ENCODE measurements at places on chromosomes 7 and 10. TPM values are rescaled to one million over a fixed set of nuclear protein-coding genes. Genes with fewer than 3 reads are reported as not detected.

GRCh38 chr7:133649593-133649992 lies 396.7 kb downstream of the EXOC4 start:
- DNase-seq = no peak

DNA sequence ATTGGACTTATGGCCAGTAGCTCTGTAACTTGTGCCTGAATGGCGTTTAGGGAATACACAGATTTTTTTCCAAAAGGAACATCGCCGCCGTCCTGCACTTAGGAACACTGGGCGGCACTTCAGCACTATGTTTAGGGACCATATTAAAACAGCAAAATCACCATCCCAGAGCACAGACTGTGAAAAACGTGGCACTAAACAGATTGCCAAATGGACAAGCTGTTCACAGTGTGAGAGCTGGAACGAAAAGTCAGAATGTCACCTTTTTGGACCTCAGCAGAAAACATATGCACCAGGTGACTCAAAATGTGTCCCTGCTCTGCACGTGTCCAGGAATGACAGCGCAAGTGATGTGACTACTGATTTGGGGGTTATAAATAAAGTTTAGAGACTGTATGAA lies 87.9 kb downstream of the ODAD2 start:
- DNase-seq = no peak

DNA sequence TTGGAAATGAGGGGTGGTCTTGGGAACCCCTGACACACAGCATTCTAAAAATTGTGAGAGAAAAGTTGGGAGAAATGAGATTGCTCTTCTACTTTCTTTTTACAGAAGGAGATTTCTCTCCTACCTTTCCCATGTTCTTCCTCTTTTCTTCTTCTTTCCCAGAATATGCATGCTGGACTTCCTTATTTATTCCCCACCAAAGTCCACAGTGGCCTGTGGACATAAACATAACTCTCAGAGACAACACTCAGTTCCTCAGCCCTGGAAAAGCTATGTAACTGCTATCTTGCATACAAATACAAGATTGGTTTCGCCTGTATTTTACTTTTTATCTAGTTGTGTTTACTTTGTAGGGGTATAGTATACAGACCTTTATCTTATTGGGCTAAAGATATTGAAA lies 54.6 kb upstream of the C1GALT1 start:
- no peak for DNase-seq

GRCh38 chr7:28551331-28551730 lies 139.0 kb downstream of the CREB5 start:
- DNase-seq = no peak

- DNase-seq = no peak
These were observed 244.5 kb upstream of the ANKRD30A start for GRCh38 chr10:36880898-36881297.

DNA sequence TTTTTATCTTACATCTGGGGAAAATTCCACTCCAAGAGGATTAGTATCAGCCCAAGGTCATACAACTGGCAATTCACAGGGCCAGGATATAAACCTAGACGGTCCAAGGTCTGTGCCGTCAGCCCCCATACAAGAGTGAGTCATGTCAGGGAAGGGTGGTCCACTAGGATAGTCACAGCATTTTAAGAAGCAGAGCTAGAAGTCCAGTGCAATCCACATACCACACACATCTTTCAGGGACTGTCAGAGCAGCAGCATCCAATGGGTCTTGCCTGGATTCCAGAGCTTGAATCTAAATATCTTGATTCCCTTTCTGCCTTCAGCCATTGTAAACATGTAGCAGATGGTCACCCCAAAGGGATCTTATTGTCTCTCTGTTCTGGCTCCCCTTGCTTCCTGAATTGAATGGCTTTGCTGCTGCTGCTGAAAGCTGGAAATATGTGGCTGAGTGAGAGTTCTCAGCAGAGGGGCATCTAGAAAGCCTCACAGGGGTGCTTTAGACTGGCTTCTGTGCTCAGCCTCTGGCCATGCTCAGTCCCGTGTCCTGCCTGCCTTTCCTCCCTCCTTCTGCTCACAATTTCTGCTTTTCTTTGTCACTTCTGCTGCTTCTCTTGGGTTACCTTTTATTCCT lies 9.9 kb upstream of the OR6V1 start:
- no peak for DNase-seq

DNA sequence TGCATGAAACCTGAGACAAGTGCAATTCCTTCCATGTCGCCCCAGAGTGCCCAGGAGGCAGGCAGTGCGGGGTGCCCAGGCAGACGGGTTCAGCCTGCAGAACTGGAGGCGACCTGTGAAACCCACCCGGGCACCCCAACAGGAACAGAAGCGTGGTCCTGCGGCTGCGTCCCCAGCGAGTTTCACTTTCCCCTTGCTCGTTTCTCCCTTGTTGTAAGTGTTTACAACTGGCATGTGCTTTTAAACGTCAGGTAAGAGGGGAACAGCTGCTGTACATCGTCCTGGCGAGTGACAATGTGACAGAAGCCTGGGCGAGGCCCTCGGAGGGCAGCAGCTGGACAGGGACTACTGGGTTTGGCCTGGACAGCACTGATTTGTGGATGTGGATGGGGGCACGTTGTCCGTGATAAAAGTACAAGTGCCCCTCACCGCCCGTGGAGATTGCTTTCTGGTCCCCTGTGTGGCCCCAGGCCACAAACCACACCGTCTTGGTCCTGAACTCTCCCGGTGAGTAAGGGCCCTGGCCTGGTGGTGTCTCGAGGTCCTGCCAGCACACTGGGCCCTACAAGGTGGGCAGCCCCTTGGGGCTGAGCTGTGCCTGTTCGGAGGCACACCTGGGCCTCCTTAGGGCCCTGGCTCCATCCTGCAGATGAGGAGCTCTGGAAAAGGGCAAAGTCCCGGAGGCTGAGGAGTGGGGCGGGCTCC lies 4.0 kb downstream of the VENTX start:
- DNase-seq = no peak

DNA sequence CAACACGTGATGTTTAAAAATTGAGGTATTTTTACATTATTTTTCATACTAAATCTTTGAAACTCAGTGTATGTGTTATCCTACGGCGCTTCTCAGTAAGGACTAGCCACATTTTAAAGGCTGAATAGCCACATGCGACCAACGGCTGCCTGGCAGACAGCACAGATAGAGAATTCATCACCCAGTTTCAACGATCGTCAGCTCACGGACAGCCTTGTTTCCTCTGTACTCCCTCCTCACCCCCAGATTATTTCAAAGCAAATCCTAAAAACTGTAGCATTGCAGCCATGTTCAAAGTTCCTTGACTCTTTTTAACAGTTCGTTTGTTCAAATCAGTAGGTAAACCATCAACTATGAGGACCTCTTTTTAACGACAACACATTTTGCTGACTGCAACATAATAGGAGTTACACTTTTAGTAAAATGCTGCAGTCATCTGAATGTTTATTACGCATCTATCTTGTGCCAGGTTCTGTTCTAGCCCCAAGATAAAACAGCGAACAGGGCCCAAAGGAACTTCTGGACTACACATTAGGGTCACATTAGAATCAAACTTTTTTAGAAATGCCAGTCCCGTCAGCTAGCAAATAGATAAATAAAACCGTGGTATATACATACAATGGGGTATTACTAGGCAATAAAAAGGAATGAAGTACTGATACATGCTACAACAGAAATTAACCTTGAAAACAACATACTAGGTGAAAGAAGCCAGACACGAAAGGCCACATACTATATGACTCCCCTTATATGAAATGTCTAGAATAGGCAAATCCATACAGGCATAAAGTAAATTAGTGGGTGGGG lies 5.7 kb downstream of the OSBPL3 start:
- no peak for DNase-seq

DNA sequence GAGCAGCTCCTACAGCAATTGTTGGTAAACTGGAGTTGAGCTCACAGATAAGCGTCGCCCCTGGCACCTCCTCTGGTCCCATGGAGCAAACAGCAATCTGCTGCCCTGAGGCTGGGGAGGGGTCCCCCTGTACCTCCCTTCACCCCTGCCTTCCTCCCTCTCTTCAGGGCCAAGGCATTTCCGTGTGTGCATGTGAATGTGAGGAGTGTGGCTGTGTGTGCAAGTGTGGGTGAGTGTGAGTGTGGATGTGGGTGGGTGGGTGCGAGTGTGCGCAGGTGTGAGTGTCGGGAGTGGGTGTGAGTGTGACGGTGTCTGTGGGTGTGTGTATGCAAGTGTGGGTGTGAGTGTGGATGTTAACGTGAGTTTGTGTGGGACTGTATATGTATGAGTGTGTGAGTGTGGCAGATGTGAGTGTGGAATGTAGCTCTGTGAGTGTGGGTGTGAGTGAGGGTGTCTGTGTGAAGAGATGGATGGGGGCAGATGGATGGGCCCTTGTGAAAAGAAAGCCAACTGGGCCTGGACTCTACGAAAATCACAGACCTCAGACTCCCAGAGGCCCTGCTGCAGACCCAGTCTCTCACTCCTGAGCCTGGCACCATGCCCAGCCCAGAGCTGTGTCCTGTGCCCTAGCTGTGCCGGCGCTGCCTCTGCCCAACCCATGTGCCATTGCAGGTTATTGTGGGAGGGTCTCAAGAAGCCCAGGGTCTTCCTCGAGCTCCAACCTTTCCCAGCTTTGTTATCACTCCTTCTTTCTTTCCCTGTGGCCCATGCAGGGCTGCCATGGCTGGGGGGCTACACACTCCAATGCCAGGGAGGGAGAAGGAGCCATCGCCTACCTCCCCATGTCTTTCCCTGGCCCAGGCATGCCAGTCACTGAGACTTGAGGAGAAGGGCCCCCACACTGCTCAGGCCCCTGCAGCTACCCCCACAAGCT lies 73.9 kb downstream of the GRID1 start:
- no peak for DNase-seq

GRCh38 chr7:27972276-27972675 lies 208.3 kb downstream of the JAZF1 start:
- DNase-seq = peak; percentile 11

- no peak for DNase-seq
These were observed 52.3 kb upstream of the PTPN12 start for GRCh38 chr7:77484785-77485184.

DNA sequence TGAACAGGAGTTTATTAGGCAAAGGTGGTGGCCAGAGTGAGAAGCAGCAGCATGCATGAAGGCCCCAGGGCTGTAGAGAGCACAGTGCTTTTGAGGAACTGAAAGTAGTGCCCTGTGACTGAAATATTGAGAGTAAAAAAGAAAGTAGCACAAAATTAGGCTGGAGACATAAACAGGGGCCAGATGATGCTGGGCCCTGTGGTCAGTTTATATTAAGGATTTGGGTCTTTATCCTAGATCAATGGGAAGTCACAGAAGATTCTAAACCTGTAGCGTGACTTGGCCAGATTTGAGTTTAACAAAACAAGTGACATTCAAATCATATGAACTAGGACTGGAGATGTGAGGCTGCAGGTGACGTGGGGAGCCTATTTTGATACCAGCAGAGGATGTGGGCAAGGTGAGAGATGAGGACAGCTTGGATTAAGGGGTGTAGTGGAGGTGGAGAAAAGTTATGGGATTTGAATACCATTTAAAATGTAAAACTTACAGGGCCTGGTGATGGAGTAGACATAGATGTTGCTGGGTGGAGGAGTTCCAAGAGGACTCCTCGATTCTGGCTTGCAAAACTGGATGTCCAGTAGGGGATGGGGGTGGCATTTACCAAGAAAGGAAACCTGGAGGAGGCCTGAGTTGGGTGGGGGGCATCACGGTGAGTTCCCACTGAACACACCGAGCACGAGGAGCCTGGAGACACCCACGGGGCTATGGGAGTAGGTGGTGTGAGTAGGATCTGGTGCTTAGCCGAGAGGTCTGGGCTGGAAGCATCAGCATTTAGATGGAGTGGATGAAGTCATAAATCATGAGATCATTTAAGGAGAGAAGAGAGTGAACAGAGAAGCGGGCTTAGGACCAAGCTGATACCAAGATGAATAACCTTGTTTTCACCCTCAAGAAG lies 52.8 kb downstream of the HHEX start:
- DNase-seq = no peak

GRCh38 chr10:70295321-70295720 lies 11.5 kb upstream of the NPFFR1 start:
- DNase-seq = no peak

- DNase-seq = no peak
These were observed 9.4 kb downstream of the PDAP1 start for GRCh38 chr7:99398891-99399445.

- no peak for DNase-seq
These were observed 97.3 kb upstream of the SP4 start for GRCh38 chr7:21330462-21331178.

- no peak for DNase-seq
These were observed 25.7 kb upstream of the GRB10 start for GRCh38 chr7:50808282-50808888.

DNA sequence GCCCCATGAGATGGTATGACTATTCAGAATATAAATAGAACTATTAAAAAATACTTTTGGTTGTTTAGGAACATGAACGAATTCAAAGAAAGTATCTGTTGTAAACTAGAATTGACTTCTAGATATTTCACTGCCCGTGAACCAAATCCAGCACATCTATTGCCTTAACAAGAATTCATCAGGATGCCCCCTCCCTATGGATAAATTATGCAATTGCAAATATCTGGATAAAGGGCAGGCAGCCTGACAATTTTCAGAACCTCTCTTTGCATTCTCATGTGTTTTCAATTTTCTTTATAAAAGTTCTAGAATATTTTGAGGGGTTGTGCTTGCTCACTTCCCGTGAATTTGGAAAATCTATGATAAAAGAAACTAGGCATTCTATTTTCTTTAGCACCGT lies 822.1 kb upstream of the SORCS1 start:
- no peak for DNase-seq

GRCh38 chr7:84744385-84744784 lies 442.5 kb downstream of the SEMA3D start:
- DNase-seq = no peak

DNA sequence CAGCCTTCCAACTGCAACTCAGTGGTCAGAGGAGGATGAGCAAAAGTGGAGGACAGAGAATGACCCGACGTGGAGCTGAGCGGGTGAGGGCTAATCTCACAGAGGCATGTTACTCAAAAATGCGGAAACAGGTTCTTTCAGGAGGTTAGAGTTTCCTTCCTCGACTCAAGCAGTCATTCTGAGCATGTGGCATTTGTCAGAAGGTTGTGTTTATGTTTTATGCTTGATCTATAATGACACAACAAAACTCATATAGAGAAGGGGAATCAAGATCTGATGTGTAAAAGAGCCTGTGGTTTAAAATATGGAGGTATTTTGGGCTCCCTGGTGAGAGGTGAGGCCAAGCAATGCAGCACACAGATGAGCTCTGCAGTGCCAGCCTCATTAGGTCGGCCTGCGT lies 311.4 kb downstream of the ADARB2 start:
- no peak for DNase-seq

The FAM241B gene
- 10.2 TPM for total RNA-seq

The WNT16 gene
- not detected for total RNA-seq

The ANKRD7 gene
- total RNA-seq = not detected

The NEBL gene
- 0.22 TPM for total RNA-seq

All from activated T-helper 1 cell treated with anti-CD3 and anti-CD28 coated beads, Interleukin-12 subunit alpha, Interleukin-12 subunit beta, Interleukin-2, Interleukin-4 antibody, amounts not matched to agents 30 ng/mL and 10 ng/mL and 1 ng/mL, durations not matched to agents 14 hours and 24 hours and 36 hours (primary cell).